ENCODE measurements at places on chromosomes 1 and 21.

DNA sequence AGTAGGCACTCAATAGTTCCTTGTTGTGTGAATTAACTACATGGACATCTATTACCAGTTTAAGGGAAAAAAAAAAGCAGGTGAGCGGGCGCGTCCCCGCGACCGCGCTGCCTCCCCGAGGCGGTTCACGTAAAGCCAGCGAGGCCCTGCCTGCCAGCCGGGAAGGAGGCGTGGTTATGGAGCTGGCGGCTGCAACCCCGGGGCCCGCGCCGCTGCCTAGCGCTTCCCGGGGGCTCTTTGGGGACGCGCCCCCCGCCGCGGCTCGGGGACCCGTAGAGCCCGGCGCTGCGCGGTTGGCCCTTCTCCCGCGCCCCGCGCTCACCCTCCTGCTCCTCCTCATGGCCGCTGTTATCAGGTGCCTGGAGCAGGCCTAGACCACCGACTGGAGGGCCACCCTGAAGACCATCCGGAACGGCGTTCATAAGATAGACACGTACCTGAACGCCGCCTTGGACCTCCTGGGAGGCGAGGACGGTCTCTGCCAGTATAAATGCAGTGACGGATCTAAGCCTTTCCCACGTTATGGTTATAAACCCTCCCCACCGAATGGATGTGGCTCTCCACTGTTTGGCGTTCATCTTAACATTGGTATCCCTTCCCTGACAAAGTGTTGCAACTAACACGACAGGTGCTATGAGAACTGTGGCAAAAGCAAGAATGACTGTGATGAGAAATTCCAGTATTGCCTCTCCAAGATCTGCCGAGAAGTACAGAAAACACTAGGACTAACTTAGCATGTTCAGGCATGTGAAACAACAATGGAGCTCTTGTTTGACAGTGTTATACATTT is 2.6 kb upstream of the CC2D1B start:
- DNase-seq, result no peak

GRCh38 chr1:184595596-184595995 is 159.1 kb downstream of the EDEM3 start:
- peak; percentile 26 for DNase-seq

DNA sequence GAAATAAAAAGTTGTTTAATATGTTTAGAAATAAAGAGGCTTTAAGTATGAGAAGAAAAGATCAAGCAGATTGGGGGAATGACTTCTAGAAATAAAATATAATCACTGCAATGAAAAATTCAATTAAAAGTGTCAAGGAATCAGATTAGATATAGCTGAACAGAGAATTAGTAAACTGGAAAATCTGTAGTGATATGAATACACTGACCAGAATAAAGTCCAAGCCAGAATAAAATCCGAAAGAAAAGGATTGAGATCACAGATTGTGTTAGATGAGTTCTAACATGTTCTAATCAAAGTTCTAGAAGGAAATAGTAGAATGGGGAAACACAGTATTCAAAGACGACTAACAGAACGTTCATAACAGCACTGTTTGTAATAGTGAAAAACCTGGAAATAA is 73.1 kb upstream of the C1orf105 start:
- no peak for DNase-seq

GRCh38 chr1:54332781-54333585 is 73.2 kb downstream of the SSBP3 start:
- no peak for DNase-seq

GRCh38 chr21:30426731-30427130 is 1.0 kb upstream of the KRTAP13-3 start:
- DNase-seq, result no peak

DNA sequence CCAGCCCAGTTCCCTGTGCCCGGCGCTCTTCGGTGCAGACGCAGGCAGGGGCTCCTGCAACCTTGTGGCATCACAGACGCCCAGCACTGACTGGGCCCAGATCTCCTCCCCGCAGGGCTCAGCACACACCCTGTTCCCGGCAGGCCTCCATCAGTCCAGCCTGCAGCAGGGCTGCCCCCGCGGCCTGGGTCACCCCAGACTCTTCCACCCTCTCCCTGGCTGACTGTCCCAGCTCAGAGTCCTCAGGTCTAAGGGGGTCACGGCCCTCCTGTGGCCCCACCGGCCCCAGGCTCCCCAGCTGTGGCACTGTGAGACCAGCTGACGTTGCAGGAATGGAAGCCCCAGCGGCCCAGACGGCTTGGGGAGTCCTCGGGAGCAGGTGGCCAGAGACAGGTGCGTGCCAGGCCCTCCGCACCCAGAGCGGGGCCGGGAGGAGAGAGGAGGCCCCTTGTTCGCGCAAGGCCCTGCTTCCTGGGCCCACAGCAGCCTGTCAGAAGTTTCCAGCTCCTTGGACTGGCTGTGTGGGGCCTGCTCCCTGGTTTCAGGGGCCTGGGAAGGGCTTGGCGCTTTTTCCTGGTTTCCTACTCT is 4.2 kb downstream of the B3GALT6 start:
- DNase-seq, result no peak

DNA sequence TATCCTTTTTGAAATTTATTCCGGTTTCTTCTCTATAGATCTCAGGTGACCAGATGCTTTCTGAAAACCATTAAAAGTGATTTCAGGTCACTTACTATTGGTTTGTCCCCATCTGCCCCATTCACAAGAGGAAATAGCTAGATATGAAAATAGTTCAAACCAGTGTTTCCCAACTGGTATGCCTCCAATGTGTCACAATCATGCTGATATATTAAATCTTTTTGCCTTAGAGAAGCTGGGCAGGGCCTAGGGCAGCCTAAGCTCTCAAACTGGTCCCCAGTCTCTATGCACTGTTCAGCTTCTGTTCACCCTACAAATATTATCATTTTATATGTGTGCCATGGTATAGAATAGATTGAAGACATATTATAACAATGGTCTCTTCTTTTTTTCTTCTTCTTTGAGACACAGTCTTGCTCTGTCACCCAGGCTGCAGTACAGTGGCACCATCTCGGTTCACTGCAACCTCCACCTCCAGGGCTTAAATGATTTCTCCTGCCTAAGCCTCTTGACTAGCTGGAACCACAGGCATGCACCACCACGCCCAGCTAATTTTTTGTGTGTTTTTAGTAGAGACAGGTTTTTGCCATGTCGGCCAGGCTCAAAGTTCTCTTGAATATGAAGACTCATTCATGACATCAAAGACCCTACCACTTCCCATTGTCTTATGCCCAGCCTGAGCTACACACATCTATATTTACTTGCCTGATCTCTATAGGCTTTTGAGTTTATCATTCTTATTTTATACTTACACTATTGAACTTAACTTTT is 15.7 kb downstream of the PTPN22 start:
- no peak for DNase-seq

DNA sequence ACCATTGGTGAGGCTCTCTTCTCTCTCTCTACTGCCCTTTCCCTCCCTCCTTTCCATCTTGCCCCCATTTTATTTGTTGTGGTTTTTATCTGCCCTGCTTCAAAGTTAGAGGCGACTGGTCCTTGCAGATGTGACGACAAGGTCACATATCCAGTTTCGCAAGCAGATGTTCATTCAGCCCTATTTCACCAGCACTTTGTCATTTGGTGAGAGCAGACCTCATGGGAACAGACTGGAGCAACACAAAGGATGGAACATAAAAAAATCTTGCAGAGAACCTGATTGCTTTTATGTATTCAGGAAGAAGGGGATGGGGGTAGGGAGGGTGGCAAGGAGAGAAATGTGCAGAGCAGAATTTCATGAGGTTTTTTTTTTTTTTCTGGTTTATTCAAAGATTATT is 84.3 kb downstream of the ELAVL4 start:
- no peak for DNase-seq

DNA sequence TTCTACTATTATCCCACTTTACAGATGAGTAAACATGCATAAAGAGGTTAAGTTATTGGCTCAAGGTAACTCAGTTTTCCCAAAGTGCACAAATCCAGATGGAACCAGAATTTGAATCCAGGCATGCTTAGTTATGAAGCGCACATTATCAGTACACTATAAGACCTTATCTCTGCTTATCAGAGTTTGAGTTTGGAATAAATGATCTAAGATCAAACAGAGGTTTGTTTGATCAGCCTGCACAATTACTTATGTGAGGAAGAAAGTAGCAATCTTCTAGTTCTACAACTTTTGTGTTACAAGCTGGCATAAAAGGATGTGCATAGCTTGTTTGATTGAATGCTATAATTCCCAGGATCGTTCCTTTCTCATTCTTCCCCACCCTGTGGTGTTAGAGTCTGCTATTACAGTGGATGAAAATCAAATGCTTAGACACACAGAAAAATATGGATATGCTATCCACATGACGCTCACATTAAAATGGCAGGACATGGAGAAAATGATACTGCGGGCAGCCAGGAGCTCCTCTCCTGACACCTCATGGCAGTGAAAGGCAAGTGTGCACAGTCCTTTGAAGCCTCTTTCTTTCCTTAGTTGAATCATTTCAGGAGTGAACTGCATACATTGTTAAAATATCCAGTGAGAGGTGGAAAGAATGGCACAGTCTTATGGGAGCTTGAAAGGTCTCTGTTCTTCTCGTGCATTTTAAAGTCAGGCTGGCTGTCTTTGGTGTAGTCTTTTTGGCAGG is 23.9 kb upstream of the PBX1 start:
- DNase-seq, result no peak

DNA sequence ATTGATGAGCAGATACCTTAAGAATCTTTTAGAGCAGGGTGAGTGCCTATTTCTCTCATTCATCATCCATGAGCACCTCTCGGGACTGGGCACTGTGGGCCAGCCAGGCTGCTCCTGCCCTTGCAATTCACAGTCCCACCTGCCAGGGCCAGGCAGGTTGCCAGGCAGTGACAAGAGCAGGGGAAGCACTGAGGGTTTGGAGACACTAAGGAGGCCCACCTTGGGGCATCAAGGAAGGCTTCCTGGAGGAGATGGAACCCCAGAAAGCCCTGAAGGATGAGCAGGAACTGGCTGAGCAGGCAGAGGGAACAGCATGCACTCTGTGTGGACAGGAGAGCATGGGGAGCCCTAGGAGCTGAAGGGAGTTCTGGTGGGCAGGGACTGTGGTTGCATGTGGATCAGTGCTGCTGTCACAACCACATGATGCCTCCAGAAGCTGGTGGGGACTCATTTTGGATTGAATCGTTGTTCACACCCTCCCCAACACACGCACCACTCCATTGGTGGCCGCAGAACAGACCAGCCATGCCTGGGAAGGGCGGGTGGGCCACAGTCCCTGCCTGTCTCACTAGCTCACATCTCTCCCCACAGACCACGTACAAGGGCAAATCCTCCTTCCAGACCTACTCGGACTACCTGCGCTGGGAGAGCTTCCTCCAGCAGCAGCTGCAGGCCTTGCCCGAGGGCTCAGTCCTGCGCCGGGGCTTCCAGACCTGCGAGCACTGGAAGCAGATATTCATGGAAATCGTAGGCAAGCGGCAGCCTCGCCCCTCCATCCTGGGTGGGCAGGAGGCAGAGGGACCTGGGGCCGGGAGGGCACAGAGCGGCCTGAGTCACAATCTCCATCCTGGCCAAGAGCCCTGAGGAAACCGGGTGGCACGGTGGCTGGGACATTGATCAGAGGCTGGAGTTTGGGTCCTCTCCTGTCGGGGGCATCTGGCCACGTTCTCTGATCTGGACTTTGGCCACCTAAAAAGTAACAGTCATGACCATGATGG is 55.1 kb downstream of the DISP3 start:
- DNase-seq, result no peak

GRCh38 chr1:211541278-211541677 is 37.7 kb downstream of the SLC30A1 start:
- DNase-seq, result no peak

DNA sequence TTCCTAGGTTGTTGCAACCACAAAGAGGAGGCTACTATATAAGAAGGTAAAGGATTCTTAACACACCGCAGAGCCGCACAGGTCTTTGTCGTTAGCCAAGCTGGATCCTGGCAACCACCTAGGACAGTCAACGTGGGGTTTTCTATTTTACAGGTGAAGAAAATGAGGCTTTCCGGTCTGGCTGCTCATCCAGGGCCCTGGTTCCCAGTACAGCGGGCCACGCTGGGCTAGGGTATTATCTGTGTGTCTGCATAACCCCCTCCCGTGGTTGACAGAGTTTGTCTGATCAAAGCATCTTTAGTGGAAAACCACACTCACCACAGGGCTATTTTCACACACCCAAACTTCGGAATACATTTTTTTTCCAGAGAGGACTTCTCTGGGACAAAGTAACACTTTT is 39.0 kb upstream of the PDE9A start:
- DNase-seq, result no peak

DNA sequence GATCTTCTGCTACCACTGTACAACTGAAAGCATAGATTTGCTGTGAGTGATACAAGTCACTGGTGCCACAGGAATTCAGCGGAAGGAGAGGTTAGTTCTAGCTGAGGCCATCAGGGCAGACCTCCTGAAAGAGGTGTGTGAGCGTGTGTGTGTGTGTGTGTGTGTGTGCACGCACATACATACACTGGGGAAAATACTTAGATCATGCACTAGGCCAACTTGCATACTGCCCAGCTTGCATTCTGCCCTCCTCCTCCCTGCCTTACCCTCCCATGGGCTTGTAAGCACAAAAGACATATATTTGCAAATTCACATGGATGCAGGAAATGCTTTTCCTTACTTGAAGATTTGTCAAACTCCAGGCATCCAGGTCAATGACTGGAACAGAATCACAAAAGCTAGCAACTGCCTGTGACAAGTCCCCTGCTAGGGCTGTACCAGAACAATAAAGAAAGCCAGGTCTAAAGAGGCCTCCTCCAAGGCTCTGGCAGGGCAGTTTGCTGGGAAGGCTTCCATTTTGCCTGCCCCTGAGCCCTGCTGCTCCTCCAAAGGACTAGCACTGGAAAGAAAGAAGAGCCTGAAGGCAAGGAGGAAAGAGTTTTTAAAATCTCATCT is 23.2 kb downstream of the PLEKHA6 start:
- no peak for DNase-seq

DNA sequence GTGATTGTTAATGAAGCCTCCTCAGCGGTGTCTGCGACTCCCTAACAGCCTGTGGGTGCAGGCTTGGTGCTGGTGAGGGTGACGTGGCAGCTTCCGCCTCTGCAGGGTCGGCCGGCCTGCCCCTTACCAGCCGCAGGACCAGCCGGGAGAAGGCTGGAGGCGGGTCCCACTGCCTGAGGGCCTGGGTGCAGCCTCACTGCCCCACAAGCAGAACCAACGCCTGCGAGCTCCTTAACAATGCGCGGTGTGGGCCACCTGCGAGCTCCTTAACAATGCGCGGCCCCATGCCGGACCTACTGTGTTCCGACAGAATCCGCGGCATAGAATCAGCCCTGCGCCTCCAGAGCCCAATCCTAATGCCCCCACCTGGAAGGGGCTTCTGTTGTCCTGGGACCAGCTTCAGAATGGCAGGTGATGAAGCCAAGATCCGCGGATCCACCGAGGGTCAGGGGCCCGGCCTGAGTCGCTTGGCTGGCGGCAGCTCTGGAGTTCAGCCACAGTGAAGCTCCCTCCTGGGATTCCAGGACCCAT is 54.4 kb upstream of the AJAP1 start:
- no peak for DNase-seq

DNA sequence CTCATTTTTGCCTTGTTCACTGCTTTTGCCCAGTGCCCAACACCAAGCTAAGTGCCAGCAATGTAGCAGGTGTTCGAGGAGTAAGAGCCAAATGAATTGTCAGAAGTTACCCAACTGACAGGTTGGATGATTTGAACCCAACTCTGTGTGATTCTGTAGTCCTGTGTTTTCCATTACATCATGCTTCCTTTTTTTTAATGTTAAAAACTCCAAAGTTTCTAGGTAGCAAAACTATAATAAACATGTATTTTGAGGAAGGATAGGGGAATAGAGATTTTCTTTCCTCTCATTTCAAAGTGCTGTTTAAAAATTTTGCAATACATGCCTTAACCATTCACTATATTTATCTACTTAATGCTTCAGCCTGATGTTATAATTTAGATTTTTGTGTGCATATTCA is 34.1 kb downstream of the BCL9 start:
- no peak for DNase-seq

- peak; percentile 47 for DNase-seq
These were observed 7.3 kb downstream of the UQCRHL start for GRCh38 chr1:15799928-15800835.

GRCh38 chr1:60762911-60763310 is 319.4 kb upstream of the NFIA start:
- DNase-seq, result no peak

Measured in H54 (cell line).